Cortex of kidney (tissue), 1 donor: ENCODE measurements at places on chromosomes 3 and 15.

DNA sequence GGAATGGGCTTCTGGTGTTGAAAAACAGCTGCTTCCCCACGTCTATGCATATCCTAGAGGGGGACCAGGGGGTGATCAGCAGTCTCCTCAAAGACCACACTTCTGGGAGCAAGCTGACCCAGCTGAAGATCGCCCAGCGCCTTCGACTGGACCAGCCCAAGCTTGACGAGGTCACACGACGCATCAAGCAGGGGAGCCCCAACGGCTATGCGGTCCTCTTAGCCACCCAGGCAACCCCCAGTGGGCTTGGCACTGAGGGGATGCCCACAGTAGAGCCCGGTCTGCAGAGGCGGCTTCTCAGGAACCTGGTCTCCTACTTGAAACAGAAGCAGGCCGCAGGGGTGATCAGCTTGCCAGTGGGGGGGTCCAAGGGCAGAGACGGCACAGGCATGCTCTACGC, 2.5 kb downstream of the RBM15B start:
- no peak for DNase-seq

- DNase-seq: no peak
Observed at GRCh38 chr15:89081878-89082277, 6.4 kb upstream of the ABHD2 start.

DNA sequence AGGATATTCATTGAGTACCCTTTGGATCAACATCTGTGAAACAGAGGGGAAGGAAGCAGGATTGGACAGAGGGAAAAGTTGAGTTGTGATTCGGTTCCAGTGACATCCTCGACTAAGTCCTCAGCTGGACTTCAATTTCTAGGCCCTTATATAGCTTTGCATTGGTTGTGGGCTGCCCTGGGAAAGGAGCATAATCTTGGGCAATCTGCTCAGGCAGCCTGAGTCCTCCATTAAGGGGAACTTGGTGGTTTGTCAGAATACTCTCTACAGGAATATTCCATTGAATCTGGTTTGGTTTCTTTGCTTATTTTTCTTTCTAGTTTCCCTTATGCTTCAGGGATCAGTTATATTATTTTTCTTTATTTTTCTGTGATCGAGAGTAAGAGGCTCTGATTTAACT, 94.1 kb downstream of the TCF12 start:
- DNase-seq: no peak

DNA sequence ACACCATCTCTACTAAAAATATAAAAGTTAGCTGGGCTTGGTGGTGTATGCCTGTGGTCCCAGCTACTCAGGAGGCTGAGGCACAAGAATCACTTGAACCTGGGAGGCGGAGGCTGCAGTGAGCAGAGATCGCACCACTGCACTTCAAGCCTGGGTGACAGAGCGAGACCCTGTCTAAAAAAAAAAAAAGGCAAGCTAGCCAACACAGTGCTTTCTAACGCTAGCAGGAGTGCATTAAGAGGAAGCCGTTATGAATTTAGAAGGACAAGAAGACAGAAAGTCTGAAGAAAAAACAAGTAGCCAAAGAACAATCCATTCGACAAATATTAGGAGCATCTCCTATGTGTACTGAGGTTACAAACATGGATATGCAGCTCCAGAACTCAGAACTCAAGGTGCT, 28.6 kb downstream of the BHLHE40 start:
- no peak for DNase-seq

DNA sequence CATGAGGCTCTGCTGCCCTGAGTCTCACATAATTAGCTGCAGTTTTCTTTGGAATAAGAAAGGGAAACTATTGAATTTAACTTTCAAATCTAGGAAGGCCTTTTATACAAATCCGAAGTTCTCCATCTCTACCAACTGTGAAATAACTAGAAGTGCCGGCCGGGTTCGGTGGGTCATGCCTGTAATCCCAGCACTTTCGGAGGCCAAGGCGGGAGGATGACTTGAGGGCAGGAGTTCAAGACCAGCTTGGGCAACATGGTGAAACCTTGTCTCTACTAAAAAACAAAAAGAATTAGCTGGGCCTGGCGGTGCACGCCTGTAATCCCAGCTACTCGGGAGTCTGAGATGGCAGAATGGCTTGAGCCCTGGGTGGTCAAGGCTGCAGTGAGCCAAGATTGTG, 43.6 kb downstream of the COL8A1 start:
- no peak for DNase-seq

DNA sequence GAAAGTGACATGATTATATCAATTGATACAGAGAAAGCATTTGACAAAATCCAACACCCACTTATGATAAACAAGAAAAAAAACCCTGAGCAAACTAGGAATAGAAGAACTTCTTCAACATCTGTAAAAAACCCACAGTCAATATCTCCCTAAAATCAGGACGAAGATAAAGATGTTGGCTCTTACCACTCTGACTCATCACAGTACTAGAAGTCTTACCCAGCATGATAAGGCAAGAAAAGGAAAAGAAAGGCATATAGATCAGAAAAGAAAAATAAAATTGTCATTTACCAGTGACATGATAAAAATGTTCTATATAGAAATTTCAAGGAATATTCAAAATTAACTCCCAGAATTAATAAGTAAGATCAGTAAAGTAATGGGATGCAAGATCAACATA, 7.2 kb upstream of the FBXW12 start:
- DNase-seq: no peak

DNA sequence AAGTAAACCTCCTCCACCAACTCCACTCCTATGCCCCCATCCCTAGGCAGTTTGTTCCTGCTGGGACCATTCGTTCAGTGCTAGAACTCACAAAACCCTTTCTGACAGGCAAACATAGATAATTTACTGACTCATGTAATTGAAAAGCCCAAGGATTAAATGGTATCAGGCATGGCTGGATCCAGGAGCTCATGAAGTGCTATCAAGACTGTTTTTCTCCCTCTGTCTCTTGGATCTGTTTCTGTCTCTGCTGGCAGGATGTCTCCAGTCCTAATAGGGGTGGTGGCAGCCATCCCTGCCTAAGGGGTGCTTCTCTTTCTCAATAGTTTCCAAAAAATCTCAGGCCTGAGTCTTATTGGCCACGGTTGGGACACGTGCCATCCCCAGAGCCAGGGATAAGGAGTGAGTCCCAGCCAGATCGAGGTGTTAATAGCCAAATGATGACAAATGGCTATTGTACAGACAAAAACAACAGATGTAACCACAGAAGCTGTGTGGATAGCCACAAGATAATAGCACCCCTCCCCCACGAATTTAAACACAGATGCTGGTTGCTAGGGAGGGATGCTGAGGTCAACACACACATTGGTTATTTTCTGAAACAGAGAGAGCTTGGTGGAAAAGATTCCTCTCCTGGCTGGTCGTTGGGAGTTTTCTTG, 168.6 kb downstream of the SHQ1 start:
- no peak for DNase-seq

DNA sequence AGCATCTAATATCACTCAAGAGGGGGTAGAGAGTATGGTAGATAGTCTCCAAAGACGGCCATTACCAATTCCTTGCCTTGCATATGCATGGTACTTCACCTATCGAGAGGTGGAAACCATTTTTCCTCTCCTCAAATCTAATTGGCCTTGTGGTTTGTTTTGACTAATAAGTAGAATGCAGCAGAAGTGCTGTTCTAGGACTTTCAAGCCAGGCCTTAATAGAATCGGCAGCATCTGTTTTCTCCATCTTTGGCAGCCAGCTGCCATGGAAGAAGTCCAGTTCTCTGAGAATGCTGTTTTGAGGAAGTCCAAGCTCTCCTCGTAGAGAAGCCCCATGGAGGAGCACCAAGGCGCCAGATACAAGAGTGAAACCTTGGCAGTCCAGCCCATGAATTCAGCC, 59.1 kb upstream of the RASGRP1 start:
- DNase-seq: no peak

- no peak for DNase-seq
Observed at GRCh38 chr3:137100326-137100725, 142.5 kb downstream of the IL20RB start.

DNA sequence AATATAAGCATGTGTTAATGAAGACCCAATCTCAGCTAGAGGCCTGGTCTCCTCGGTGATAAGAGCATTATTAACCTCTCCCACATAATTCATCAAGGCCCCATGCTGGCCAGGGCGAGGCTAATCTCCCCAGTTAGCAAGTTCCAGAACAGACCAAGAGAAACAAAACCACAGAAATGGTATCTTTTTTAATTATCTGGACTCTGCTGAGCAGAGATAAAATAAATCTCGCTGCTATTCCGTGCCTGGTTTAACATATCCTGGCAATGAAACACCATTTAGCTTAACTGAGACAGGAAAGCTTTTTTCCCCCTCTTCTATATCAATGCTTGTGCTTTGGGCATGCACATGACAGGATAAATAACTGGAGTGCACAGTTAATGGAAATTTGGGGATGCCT, 72.5 kb upstream of the ARHGEF3 start:
- DNase-seq: no peak

DNA sequence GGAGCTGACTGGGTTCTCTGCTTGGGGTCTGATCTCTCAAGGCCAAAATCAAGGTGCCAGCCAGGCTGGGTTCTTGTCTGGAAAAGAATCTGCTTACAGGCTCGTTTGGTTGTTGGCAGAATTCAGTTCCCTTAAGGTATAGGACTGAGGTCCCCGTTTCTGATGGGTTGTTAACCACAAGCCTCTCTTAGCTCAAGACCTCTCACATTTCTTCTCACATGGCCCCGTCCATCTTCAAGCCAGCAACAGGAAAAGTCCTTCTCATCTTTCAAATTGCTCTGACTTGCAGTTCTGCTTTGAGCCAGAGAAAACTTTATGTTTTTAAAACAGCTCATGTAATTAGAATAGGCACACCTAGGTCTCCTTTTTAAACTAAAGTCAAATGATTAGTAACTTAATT, 20.4 kb downstream of the UACA start:
- no peak for DNase-seq

DNA sequence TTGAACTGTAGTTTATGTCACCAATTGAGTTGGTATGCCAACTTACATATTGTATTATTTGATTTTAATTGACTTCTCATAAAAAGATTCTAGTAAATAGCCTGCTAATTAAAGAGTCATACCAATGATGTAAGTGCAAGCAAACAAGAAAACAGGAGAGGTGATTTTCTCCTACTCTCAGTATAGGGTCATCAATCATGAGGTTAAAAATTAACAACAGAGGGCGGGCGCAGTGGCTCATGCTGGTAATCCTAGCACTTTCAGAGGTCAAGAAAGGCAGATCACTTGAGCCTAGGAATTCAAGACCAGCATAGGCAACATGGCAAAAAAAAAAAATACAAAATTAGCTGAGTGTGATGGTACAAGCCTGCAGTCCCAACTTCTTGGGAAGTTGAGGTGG, 108.7 kb downstream of the MYO9A start:
- no peak for DNase-seq

DNA sequence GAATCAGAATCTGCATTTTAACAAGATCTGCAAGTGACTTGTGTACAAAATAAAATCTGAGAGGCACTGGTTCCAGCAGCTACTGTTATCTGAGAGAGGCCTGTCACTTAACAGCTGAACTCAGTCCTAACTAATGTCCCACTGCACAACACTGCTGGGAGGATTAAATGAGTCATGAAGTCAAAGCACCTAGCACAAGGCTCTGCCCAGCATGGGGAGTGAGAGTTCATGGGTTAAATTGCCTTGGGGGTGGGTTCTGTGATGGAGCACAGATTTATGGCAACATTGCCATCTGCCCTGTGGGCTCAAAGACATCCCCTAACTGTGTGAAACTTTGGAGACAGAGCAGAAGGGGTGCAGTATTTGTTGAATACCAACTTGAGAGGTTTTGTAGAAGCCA, 250.9 kb downstream of the PLCL2 start:
- DNase-seq: no peak

GRCh38 chr3:43734685-43735084, 43.9 kb downstream of the ABHD5 start:
- no peak for DNase-seq

- DNase-seq: no peak
Observed at GRCh38 chr3:101720851-101721840, 3.3 kb upstream of the CEP97 start.

DNA sequence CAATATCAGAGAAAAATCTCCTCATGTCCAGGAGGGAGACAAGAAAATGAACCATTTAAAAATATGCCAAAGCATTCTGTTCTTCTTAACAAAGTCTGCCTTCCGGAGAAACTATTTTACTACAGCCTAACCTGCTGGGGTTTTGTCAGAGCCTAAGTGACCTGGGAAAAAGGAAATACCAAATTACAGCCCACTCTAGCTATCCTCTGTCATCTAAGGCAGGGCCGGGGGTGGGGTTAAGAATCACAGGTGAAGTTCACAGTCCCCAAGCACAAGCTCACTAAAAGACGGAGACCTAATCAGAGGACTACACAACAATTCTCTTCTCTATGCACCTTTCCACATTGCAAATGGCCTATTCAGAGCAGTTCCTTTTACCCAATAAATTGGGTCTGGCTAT, 116.6 kb downstream of the TRIM42 start:
- no peak for DNase-seq

DNA sequence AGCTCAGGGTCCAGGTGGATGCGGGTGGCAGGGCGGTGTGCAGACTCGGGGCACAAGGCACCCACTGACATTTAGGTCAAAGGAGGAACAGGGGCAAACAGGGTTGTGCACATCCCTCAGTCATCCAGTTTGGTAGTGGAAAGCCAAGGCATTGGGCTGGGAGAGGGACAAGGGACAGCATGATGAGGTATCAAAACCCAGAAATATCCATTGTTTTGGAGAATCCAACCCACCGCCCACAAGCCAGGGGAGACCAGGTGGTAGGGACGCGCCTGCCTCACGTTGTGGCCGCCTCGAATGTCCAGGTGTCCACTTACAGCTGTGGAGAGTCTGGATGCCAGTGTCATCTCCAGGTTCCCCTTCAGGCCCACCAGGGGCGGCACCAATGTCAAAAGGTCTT, 33.3 kb downstream of the SLC41A3 start:
- no peak for DNase-seq

DNA sequence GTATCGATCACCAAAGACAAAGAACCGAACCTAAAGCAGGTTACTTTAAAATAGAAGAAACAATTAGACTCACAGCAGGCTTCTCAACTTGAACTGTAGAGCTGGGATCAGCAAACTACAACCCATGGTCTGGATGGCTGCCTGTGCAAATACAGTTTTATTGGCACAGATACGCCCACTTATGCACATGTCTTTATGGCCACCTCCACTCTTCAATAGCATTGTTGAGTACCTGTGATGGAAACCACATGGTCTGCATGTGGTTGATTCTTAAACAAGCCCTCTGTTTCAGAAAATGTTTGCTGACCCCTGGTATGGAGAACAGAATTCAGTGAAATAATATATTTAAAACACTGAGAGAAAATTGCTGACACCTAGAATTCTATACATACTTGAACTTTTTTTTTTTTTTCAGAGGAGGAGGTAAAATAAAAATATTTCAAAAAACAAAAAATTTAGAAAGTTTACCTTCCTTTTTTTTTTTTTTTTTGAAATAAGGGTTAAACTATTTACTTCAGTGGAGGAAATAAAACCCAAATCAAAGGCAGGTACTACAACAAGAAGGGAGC, 263.8 kb upstream of the ATP10A start:
- no peak for DNase-seq

GRCh38 chr3:100720426-100720825, 11.1 kb downstream of the TFG start:
- no peak for DNase-seq

GRCh38 chr3:49908373-49909199, 4.9 kb upstream of the MST1R start:
- DNase-seq: no peak
